Progenitor cell of endocrine pancreas (in vitro differentiated cells): ENCODE measurements at places on chromosomes 7 and 10. TPM values are rescaled to one million over a fixed set of nuclear protein-coding genes. Genes with fewer than 3 reads are reported as not detected.
A peak's percentile ranks its signal among the peaks of the same experiment; 100 is the strongest.

Gene IMMP2L
- total RNA-seq: 29.7 and 32.3 TPM in 2 replicates

Gene CYP17A1
- total RNA-seq: not detected in 2 replicates

- no peak overlapping the region for H3K4me3 ChIP-seq
- H3K27ac ChIP-seq: no peak overlapping the region
- peaks cover 54% of the 10 kb centered on the region for H3K27me3 ChIP-seq
- no peak for DNase-seq
Observed at GRCh38 chr7:157727964-157728615, 391.3 kb downstream of the DNAJB6 start.

DNA sequence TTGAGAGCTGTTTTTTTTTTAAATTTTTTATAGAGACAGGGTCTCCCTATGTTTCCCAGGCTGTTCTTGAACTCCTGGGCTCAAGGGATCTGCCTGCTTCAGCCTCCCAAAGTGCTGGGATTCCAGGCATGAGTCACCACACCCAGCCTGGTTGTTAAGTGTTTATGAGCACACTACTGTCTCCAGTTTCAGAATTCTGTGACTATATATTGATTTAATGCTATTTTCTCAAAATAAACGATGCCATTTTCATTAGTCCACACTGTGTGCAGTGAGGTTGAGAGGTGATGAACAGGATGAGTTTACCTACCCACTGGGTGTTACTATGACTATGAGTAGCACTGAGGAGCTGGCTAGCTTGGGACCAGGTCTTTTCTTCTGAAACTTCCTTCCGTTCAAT is 110.9 kb upstream of the FAM180A start:
- DNase-seq: no peak
- H3K4me1 ChIP-seq: peaks cover 9% of the 10 kb centered on the region
- H3K4me3 ChIP-seq: no peak overlapping the region
- H3K27ac ChIP-seq: no peak overlapping the region
- no peaks in the 10 kb centered on the region for H3K27me3 ChIP-seq
- H3K36me3 ChIP-seq: no peaks in the 10 kb centered on the region

GRCh38 chr7:23618241-23618640 is 21.1 kb downstream of the CCDC126 start:
- H3K4me1 ChIP-seq: no peaks in the 10 kb centered on the region
- peaks cover 52% of the 10 kb centered on the region for H3K36me3 ChIP-seq
- no peak for DNase-seq
- H3K27me3 ChIP-seq: no peaks in the 10 kb centered on the region

- no peak overlapping the region for H3K4me3 ChIP-seq
- DNase-seq: no peak
- H3K27me3 ChIP-seq: peaks cover 14% of the 10 kb centered on the region
- peaks cover 4% of the 10 kb centered on the region for H3K36me3 ChIP-seq
- peaks cover 5% of the 10 kb centered on the region for H3K4me1 ChIP-seq
- peak overlapping the region; percentile 24 for H3K27ac ChIP-seq
Observed at GRCh38 chr10:5943536-5943935, 33.8 kb downstream of the IL15RA start.

GRCh38 chr10:124200011-124200410 is 106.6 kb upstream of the CHST15 start:
- H3K27ac ChIP-seq: no peak overlapping the region

DNA sequence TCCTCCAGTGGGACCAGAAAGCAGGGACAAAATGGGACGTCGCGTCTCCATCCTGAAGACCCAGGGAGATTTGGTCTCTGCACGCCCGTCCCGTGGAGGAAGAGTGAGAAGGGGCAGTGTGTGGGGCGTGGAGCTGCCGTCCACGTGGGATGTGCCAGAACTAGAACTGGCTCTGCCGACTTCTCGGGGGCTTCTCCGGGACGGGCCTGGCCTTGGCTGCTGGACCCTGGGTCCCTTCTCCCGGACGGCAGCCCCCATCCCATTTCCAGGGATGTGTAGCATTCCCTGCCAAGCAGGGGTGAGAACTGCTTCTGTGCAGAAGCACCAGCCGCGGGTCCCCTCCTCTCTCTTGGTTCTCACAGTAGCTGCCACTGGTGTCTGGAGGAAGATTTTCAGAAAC is 18.8 kb upstream of the DPYSL4 start:
- no peaks in the 10 kb centered on the region for H3K36me3 ChIP-seq
- DNase-seq: no peak
- no peak overlapping the region for H3K4me3 ChIP-seq
- peaks cover 49% of the 10 kb centered on the region for H3K27me3 ChIP-seq
- H3K4me1 ChIP-seq: no peaks in the 10 kb centered on the region

- no peak for DNase-seq
- no peaks in the 10 kb centered on the region for H3K4me1 ChIP-seq
- no peak overlapping the region for H3K27ac ChIP-seq
- H3K27me3 ChIP-seq: no peaks in the 10 kb centered on the region
- H3K4me3 ChIP-seq: no peak overlapping the region
- no peaks in the 10 kb centered on the region for H3K36me3 ChIP-seq
Observed at GRCh38 chr7:25132430-25132829, 7.4 kb upstream of the CYCS start.

- no peak for DNase-seq
- peaks cover 2% of the 10 kb centered on the region for H3K36me3 ChIP-seq
- peaks cover 21% of the 10 kb centered on the region for H3K4me1 ChIP-seq
- H3K4me3 ChIP-seq: no peak overlapping the region
Observed at GRCh38 chr10:28291881-28292297, 11.0 kb downstream of the MPP7 start.

DNA sequence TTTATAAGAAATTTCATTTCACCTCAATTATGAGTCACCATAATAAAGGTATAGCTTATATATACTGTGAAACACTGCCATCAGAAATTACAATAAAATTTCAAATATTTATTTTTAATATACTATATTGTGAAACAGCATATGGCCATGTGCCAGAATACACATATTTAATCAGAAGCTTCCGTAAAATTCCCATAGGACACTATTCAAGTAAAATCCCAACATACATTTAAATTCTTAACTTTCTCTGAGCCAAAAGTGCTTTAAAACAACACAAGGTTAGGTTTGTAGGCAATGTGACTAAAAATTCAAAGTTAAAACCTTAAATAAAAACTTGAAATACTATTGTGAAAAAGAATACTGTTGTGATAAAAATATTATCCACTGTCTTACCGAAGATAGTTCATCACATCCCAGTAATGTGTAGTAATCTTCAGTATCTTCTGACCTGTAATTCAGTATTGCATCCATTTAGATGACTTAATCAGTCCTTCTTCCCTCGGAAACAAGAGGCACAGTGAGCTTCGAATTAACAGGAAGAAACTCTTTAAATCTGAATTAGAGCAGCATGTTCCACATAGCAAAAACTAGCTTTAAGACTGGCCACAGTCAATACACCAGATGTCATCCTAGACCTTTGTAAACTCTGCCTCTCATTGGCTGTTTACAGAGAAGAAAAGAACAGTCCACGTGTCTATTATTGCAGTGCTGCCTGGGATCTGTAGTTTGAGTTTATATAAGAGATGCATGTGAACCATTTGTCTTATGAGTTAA is at the start of gene DNAJC12:
Gene DNAJC12 (minus strand): TSS at position 648 of the 774 bp plus-strand sequence. CDS start 177 bp downstream, at position 471.
- H3K27me3 ChIP-seq: no peaks in the 10 kb centered on the region
- no peak for DNase-seq
- H3K4me3 ChIP-seq: peak within 1 kb of the TSS; percentile 40
- H3K27ac ChIP-seq: no peak within 1 kb of the TSS

GRCh38 chr10:3942937-3943489 is 158.0 kb upstream of the KLF6 start:
- no peak overlapping the region for H3K27ac ChIP-seq
- peaks cover 29% of the 10 kb centered on the region for H3K27me3 ChIP-seq
- no peak for DNase-seq
- peaks cover 9% of the 10 kb centered on the region for H3K4me1 ChIP-seq

GRCh38 chr10:30154561-30154960 is 95.2 kb upstream of the JCAD start:
- no peak overlapping the region for H3K4me3 ChIP-seq
- no peaks in the 10 kb centered on the region for H3K27me3 ChIP-seq
- H3K36me3 ChIP-seq: no peaks in the 10 kb centered on the region
- peak overlapping the region; percentile 58 for H3K27ac ChIP-seq
- H3K4me1 ChIP-seq: peaks cover 7% of the 10 kb centered on the region

DNA sequence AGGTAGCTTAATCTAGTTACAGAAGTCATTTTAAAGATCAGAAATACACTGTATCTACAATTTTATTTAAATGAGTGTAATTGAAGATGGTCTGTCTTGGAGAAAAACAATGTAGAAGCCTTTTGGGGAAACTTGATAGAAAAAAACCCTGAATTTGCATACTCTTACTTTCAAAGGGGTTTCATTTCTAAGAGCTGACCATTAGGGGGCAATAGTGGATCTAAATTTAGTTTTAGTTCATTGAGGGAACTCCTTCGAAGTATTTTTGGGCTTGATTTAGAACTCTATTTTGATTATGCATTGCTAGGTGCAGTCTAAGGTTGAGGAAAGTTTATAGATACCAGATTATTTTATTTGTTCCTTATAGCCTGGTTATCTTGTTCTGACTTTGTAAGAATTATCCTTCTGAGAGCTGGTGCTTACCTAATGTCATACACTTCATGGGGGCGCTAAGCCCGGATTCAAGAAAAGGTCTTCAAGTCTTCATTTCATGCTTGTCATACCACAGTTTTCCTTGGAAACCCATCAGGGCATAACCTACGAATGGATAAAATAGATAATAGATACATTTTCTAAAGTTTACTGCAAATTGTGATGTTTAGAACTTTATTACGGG is 69.1 kb upstream of the MXI1 start:
- no peaks in the 10 kb centered on the region for H3K27me3 ChIP-seq
- no peak for DNase-seq
- peaks cover 10% of the 10 kb centered on the region for H3K4me1 ChIP-seq
- H3K27ac ChIP-seq: no peak overlapping the region
- no peaks in the 10 kb centered on the region for H3K36me3 ChIP-seq

GRCh38 chr10:13728898-13729535 is 142.3 kb downstream of the PRPF18 start:
- no peak overlapping the region for H3K4me3 ChIP-seq
- peaks cover 12% of the 10 kb centered on the region for H3K27me3 ChIP-seq
- no peak for DNase-seq
- H3K4me1 ChIP-seq: peaks cover 32% of the 10 kb centered on the region

GRCh38 chr10:60331886-60332285 is 57.8 kb downstream of the ANK3 start:
- H3K27ac ChIP-seq: no peak overlapping the region
- H3K4me3 ChIP-seq: no peak overlapping the region
- peaks cover 6% of the 10 kb centered on the region for H3K36me3 ChIP-seq
- H3K27me3 ChIP-seq: no peaks in the 10 kb centered on the region
- H3K4me1 ChIP-seq: no peaks in the 10 kb centered on the region

DNA sequence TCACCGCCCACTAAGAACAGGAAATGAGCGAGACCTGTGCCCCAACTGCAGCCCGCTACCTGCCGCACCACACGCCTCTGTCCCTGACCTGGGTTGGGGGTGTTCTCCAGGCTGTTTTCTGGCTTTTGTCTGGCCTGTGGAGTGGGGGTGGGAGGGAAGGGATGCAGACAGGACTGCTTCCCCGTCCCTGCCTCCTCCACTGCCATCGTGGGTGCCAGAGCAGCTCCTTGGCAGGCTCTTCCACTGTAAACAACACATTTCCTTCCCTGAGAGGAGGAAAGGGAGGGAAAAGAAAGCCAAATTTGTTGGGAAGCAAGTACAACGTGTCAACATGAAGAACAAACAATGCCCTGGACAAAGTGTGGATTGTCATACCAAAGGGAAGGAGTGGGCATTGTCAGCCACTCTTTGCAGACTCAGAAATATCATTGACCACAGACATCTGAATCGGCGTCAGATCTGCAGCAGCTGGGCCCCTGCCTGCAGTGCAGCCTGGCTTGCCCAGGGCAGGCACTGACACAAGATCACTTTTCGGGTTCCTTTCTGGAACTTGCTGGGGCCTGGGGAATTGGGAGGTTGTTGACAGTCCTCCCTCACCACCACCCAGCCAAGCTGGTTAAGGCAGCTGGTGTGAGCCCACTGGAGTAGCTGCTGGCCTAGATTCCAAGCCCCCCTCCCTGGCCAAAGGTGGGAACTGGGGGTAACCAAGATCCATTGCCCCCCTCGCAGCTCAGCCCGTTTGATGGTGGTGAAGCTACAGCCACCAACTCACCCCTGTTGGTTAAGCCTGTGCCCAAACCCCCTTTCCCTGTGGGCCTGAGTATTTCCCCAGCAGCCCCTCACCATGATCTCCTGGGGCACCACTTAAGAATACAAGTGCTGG is 22.6 kb upstream of the TRIM8 start:
- H3K27me3 ChIP-seq: no peaks in the 10 kb centered on the region
- H3K4me3 ChIP-seq: no peak overlapping the region
- peak overlapping the region; percentile 89 for H3K27ac ChIP-seq
- peaks cover 20% of the 10 kb centered on the region for H3K4me1 ChIP-seq

DNA sequence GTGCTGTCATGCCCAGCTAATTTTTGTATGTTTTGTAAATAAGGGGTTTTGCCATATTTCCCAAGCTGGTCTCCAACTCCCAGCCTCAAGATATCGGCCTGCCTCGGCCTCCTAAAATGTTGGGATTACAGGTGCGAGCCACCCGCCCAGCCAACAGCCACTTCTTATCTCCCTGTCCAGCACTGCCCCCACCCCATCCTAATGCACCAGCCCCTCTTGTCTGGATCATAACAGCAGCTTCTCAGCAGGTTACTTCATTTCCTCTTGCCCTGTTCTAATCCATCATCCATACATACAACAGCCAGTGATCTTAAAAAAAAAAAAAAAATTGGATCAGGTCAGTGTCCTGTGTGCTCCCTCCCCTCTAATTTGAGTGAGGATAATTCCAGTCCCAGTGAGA is 12.8 kb upstream of the FRAT2 start:
- no peaks in the 10 kb centered on the region for H3K27me3 ChIP-seq
- H3K36me3 ChIP-seq: peaks cover 2% of the 10 kb centered on the region
- H3K27ac ChIP-seq: no peak overlapping the region
- DNase-seq: no peak
